Mucosa of descending colon (tissue), 3 donors: ENCODE measurements at places on chromosomes 4 and X. TPM values are rescaled to one million over a fixed set of nuclear protein-coding genes. Genes with fewer than 3 reads are reported as not detected.

The PASD1 gene
- not detected for total RNA-seq

The IL13RA2 gene
- total RNA-seq, result 0.22 TPM

The SLC16A2 gene
- 1.3 TPM for total RNA-seq

The CTAG2 gene
- not detected for total RNA-seq

The FOXO4 gene
- total RNA-seq, result 74.6 TPM
